HepG2 (cell line): ENCODE measurements at places on chromosomes 11 and 22.

DNA sequence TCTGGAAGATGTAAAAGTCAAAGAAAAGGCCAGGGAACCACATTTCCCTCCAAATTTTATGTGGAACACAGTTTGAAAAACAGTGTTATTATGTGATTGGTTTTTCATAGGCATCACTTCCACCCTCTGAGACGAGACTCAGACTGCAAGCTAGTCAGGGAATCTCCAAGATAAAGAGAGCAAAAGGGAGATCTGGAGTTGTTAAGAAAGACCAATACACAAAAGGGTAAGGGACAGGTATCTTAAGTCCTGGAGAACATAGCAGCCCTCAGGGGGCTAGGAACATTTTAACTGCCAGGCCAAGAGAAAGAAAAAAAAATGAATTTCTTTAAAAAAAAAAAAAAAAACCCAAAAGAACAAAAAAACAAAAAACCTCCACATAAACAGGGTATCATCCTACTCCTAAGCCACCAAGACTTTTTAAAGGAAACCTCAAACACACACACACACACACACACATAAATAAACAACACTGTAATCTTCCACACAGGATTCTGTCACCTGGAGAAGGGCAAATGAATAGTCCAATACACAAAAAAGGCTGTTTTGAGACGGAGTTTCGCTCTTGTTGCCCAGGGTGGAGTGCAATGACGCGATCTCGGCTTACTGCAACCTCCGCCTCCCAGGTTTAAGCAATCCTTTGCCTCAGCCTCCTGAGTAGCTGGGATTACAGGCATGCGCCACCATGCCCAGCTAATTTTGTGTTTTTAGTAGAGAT is 44.5 kb downstream of the CELF1 start:
- peaks cover 4% of the 10 kb centered on the region; the same call in 2 of the 3 replicates for H3K36me3 ChIP-seq
- no peak overlapping the region for H3K4me3 ChIP-seq
- no peak for DNase-seq

DNA sequence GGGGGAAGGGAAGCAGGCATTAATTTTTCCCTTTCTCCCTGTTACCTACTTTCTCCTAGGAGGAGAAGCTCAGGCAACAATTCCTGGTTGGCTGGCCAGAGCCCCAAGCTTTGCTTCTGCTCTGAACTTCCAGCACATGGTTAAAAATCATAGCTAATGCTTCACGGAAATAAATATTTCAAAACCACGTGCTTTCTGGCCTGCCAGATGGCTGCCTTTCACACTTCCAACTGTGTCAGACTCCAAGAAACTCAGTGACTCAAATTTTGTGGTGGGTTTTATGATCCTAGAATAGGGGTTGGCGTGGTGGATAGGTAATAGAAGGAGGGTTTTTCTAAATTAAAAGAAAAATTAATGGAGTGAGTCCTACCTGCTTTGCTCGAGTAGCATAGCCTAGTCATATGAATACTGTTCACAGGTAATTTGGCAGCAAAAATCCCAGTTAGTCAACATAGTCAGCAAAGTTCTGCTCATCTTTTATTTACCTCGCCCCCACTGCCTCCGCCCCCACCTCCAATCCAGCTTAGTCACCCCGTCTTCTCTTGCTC is 58.6 kb downstream of the SC5D start:
- H3K4me3 ChIP-seq = no peak overlapping the region
- H3K27ac ChIP-seq = no peak overlapping the region
- H3K27me3 ChIP-seq = peaks cover 40% of the 10 kb centered on the region; the same call in 2 of the 3 replicates
- no peaks in the 10 kb centered on the region for H3K36me3 ChIP-seq

GRCh38 chr11:78199653-78200015 is 10.9 kb downstream of the USP35 start:
- no peak for DNase-seq
- H3K4me3 ChIP-seq = no peak overlapping the region
- H3K4me1 ChIP-seq = peaks cover 38% of the 10 kb centered on the region
- H3K27me3 ChIP-seq = no peaks in the 10 kb centered on the region
- H3K36me3 ChIP-seq = peaks cover 12% of the 10 kb centered on the region

GRCh38 chr11:2465202-2466068 is 20.6 kb downstream of the KCNQ1 start:
- H3K36me3 ChIP-seq = no peaks in the 10 kb centered on the region
- peaks cover 20% of the 10 kb centered on the region for H3K4me1 ChIP-seq
- H3K27ac ChIP-seq = no peak overlapping the region
- H3K27me3 ChIP-seq = peaks cover 15% of the 10 kb centered on the region
- no peak for DNase-seq

DNA sequence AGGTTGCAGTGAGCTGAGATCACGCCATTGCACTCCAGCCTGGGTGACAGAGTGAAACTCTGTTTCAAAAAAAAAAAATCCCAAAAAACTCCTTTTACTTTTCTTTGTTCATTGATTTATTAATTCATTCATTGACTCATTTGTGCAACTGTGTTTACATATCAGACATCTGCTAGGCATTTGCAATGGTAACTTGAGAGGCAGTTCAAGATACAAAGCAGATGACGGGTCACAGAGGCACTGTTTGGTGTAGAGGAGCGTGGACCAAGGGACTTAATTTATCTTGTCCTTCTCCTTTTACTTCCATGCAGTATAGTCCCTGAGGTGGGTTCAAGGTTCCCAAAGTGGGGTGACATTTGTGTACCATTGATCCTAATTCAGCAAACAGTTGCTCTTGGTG is 71.4 kb downstream of the KIAA1671 start:
- H3K4me3 ChIP-seq = no peak overlapping the region
- no peak overlapping the region for H3K27ac ChIP-seq
- H3K36me3 ChIP-seq = no peaks in the 10 kb centered on the region; the same call in 1 of the 2 replicates

- H3K36me3 ChIP-seq = no peaks in the 10 kb centered on the region
- H3K4me3 ChIP-seq = no peak overlapping the region
- H3K4me1 ChIP-seq = peaks cover 25% of the 10 kb centered on the region
- no peak overlapping the region for H3K27ac ChIP-seq
- DNase-seq = no peak
Measured at GRCh38 chr22:40491990-40492631, 121.7 kb downstream of the SGSM3 start.

DNA sequence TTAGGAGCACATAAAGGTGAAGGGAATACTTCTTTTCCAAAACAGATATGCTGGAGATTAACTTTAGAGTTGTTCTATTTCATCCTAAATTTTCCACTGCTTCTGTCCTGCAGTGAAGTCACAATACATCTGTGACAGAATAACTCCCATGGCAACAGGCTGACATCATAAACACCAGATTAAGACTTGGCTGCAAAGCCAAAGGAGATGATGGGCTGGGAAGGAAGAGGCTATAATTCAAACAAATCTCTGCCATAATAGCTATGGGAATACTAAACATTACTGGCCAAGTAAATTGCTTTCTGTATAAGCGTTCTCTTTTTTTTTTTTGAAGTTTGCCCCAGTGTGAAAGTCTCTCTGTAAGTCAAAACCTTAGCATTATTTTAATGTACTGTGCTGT is 107.7 kb downstream of the CADM1 start:
- H3K4me3 ChIP-seq = no peak overlapping the region
- DNase-seq = no peak
- peaks cover 3% of the 10 kb centered on the region; the same call in 1 of the 2 replicates for H3K36me3 ChIP-seq
- no peak overlapping the region for H3K27ac ChIP-seq
- no peaks in the 10 kb centered on the region for H3K27me3 ChIP-seq
- peaks cover 20% of the 10 kb centered on the region for H3K4me1 ChIP-seq

- H3K27ac ChIP-seq = no peak overlapping the region
- H3K27me3 ChIP-seq = peaks cover 5% of the 10 kb centered on the region
- no peaks in the 10 kb centered on the region for H3K36me3 ChIP-seq
- DNase-seq = no peak
- no peak overlapping the region for H3K4me3 ChIP-seq
Measured at GRCh38 chr11:134574425-134574824, 162.4 kb upstream of the B3GAT1 start.

DNA sequence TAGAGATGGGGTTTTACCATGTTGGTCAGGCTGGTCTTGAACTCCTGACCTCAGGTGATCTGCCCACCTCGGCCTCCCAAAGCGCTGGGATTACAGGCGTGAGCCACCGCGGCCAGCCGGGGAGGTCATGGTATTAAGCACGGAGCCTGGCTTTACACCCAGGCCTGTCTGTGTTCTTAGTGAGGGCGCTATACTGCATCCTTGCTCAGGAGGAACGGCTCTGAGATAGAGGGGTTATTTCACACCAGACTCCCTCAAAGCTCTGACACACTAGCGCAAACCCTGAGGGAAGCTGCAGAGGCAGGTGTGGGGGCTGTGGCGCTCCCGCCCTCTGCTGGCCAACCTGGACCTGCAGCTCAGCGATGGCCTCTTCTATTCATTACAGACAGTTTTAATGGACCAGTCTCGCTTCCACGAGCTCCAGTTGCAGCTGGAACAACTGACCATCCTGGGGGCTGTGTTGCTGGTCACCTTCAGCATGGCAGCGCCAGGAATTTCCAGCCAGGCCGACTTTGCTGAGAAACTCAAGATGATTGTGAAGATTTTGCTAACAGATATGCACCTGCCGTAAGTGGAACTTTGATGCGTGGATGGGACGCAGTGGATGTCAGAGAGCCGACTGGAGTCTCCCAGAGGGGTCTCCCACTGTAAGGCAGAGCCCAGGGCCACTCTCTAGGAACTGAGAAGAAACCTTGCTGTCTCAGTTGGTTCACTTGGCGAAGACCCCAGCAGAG is 26.2 kb downstream of the TCP11L1 start:
- no peak overlapping the region for H3K4me3 ChIP-seq
- peaks cover 12% of the 10 kb centered on the region for H3K36me3 ChIP-seq
- peaks cover 18% of the 10 kb centered on the region for H3K4me1 ChIP-seq
- no peak overlapping the region for H3K27ac ChIP-seq
- peak; percentile 50 for DNase-seq

DNA sequence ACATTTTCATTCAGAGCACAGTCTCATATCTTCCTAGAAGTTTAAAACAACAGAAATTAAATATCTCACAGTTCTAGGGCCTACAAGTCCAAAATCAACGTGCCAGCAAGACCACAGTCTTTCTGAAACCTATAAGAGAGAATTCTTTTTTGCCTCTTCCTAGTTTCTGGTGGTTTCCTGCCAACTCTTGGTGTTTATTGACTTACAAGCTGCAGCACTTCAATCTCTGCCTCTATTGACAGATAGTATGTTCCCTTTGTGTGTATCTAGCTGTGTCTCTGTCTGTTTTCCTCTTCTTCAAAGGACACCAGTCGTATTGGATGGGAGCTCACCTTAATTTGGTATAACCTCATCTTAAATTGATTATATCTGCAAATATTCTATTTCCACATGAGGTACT is 347.5 kb downstream of the DCDC1 start:
- H3K27me3 ChIP-seq = no peaks in the 10 kb centered on the region
- no peak overlapping the region for H3K4me3 ChIP-seq
- no peaks in the 10 kb centered on the region for H3K4me1 ChIP-seq
- H3K27ac ChIP-seq = no peak overlapping the region
- H3K36me3 ChIP-seq = no peaks in the 10 kb centered on the region

DNA sequence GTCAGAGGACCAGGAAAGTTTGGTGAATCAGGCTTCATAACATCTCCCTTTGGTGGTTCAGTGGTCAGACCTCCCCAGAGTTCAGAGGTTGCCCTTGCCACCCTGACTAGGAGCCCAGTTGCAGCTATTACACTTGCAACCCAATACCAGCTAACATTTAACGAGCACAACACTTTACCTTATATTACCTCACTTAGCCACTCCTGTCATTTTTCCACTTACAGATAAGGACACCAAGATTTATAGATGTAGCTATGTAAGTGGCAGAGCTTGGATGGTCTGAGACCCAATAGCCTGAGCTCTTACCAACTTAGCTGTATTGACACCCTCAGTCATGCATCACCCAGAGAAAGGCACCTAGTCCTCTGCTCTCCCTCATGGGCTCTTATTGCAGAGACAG is 234.7 kb downstream of the INSC start:
- no peaks in the 10 kb centered on the region for H3K36me3 ChIP-seq
- H3K27ac ChIP-seq = no peak overlapping the region
- no peaks in the 10 kb centered on the region for H3K27me3 ChIP-seq
- no peak for DNase-seq
- no peak overlapping the region for H3K4me3 ChIP-seq
